ENCODE measurements at places on chromosomes 11 and 22.

DNA sequence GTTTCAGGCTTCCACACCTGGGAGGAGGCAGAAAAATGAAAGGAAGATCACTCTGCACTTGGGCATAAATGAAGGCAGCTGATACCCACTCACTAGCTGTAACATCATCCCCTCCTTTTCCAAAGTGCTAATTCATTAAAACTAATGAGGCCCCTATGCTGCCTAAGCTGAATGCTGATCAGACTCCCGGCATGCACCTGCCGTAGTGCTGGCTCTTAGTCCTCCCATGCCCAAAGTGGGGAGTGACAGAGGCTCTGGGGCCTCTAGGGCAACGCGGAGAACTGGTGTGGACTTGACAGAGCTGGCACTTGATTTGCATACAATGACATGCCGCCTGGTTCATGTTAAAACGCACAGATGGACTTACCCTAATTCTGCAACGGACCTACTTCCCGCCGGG lies 96.5 kb upstream of the NCAM1 start:
- DNase-seq, result no peak

- no peak for DNase-seq
These were observed 32.7 kb downstream of the ZNF143 start for GRCh38 chr11:9493492-9493891.

GRCh38 chr22:17085277-17086181 lies 729 bp downstream of the IL17RA start:
- DNase-seq, result no peak

- peak; percentile 95 for DNase-seq
These were observed 5.6 kb upstream of the CARNS1 start for GRCh38 chr11:67409781-67410368.

- DNase-seq, result peak; percentile 13
These were observed 417.9 kb downstream of the CTTN start for GRCh38 chr11:70816156-70816678.

GRCh38 chr11:134844838-134845237 lies 432.8 kb upstream of the B3GAT1 start:
- DNase-seq, result no peak

- no peak for DNase-seq
These were observed 18.2 kb upstream of the GRAMD4 start for GRCh38 chr22:46602025-46602424.

DNA sequence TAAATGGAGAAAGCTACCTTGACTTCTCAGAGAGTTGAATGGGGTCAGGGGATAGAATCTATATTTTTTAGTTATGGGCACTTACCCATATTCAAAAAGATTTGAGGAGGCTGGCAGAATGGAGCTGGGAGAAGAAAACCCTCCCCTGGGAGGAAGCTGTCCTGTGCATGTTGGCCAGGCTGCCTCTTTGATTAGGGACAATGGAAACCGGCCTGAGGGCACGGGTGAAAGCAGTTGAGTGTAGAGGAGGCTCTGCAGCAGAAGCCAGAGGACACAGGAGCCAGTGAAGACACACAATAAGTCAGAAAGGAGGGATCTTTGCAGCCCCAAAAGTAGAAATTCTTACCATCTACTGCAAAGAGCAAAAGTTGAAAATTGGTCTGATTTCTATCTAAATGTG lies 66.6 kb upstream of the B3GAT1 start:
- DNase-seq, result no peak

All from NCI-H510A (cell line).